Activated T-helper 1 cell treated with anti-CD3 and anti-CD28 coated beads, Interleukin-12 subunit alpha, Interleukin-12 subunit beta, Interleukin-2, Interleukin-4 antibody, amounts not matched to agents 30 ng/mL and 10 ng/mL and 1 ng/mL, durations not matched to agents 14 hours and 24 hours and 36 hours (primary cell): ENCODE measurements at places on chromosomes 2 and 18.

DNA sequence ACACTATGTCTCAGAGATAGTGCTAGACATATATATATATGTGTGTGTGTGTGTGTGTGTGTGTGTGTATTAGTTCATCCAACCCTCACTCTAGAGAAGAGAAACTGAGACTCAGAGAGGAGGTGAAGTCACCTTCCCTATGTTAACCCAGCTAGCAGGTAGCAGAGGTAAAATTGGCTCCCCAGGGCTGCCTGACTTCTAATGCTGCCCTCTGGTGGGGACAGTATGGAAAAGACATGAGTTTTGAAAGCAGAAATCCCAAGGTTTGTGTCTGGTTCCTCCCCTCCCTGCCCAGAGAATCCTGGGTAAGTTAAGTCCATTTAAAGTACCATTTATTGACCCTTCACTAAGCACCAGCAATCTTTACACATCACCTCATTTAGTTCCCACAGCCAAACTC, 137.7 kb downstream of the THNSL2 start:
- DNase-seq = no peak

GRCh38 chr2:222750533-222750932, 79.1 kb downstream of the MOGAT1 start:
- DNase-seq = no peak

- DNase-seq = no peak
These were observed 30.9 kb downstream of the SLC4A3 start for GRCh38 chr2:219658196-219658846.

- no peak for DNase-seq
These were observed 115.6 kb downstream of the SEPTIN10 start for GRCh38 chr2:109497911-109498870.

GRCh38 chr2:96875498-96876268, 5.8 kb upstream of the SEMA4C start:
- no peak for DNase-seq

DNA sequence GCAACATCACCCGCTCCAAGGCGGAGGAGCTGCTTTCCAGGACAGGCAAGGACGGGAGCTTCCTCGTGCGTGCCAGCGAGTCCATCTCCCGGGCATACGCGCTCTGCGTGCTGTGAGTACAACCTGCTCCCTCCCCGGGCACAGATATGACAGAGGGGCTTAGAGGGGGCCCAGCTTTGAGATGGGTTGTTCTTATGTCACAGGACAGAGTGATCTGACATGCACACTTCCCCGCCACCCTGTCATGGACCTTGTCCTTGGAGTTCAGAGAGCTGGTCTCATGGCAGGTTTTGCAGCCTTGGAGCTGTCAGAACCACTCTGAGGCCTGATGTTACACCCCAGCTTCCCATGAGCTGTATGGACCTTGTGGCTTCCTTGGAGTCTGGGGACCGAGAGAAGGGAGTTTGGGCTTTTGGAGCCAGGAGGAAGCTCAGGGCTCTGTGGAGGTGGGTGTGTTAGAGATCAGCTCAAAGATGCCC, 398 bp downstream of the INPP5D start:
- DNase-seq = no peak
